ENCODE measurements at places on chromosomes 6 and 20.

DNA sequence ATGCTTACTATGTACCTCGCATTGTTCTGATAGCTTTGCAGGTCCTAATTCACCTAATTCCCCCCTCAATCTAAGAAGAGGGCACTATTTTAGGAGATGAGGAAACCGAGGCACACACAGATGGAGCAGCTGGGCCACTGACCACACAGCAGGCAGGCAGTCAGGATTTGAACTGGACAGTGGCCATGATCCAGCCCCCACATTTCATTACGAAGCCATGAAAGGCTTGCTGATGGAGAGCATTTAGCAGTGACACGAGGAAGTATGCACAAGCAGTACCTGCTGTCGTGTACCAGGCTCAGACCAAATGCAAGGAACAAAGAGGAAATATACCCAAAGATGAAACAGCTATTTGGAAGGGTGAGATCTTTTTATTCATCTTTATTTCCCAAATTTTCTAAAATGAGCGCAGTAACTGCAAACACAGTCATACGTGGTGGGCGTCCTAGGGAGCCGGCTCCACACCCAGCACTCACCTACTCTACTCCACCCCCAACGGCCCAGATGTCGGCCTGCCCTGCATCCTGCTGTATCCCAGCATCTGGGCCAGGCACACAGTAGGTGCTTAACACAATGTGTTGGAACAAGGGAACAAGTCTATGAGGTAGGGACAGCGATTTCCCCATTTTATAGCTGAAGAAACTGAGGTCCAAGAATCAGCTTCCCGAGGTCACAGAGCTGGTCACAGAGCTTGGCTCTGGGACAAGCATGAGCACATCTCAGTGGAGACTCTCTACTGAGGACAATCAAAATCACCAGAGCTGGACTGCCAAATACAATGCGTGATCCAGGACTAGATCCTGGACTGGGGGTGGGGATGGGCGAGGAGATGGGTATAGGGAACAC is 15.0 kb downstream of the PREX1 start:
- no peak for DNase-seq

DNA sequence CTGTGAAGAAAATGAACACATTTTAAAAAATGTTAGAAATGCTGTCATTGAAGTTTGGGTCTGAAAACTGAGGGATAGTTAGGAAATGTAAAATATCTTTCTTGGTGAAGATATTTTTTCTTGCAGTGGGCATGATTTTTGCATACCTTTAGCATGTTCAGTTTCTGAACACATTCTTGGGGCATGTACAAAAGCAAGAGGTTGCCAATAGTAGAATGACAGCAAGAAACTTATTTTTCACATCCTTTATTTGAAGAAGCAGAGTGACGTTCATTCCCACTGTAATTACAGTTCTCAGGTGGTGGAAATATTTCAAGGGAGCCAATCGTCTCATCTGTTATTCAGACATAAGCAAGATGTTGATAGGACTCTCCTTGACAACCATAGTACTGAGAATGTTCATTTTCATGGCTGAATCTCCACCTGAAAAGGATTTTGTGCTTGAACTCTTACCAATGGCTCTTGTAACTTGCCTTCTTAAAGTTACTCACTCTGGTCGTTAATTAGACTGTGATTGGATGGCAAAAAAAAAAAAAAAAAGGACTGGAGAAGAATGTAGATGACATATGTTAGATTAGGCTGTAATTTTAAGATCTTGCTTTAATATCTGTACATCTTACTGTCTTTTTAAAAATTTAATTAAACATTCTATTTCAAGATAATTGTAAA is 74.4 kb downstream of the DOK5 start:
- no peak for DNase-seq

GRCh38 chr20:23212464-23212995 is 126.4 kb upstream of the CD93 start:
- no peak for DNase-seq

GRCh38 chr6:168774381-168774780 is 333.4 kb downstream of the SMOC2 start:
- no peak for DNase-seq

DNA sequence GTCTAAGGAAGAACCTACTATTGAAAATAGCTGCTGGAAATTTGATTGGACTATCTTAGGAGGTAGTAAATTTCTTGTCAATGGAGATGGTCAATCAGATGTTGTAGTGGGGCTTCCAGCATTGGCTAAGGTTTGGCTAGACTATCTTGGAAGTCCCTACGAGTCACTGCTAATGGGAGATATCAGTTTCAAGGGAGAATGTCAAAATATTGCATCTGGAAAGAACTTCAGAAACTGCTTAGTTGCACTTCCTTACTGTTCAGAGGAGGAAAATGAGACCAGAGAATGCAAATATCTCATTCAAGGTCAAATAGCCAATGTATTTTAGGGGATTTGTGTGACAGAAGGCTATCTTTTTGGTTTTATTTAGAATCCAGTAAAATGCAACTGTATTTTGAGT is 53.5 kb upstream of the CCN2 start:
- no peak for DNase-seq

DNA sequence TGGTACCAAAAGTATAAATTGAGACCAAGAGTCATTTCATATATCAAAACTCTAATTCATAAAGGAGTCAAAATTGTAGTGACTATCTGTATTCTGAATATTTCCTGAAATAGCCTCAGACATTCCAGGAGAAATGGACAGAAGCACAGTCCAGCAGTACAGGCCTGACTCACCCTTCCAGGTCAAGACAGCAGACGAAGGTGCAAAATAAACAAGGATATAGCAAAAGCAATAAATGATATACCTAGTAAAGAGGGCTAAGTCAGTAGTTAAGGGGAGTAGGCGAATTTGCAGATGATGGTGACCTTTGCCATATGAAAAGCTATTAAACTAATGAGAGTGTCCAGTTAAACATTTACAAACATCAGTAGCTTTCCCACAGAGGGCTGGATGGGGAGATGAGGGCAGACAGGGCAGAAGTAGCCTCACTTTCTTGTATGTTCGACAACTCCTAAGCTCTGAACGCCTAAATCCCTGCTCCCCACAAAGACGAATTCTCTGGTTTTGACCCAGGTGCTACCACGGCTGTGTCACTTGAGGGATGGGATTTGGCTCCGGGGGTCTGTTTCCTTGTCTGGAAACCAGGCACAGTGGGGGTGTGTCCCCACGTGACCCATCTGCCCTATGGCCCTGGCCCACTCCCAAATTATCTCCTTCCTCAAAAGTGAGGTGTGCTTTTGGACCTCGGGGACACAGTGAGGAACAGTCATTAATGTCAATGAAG is 3.6 kb upstream of the SLC52A3 start:
- DNase-seq = no peak

GRCh38 chr6:123193298-123193697 is 197.3 kb downstream of the CLVS2 start:
- no peak for DNase-seq

GRCh38 chr20:37980876-37981275 is 52.4 kb downstream of the TTI1 start:
- DNase-seq = peak; percentile 66

DNA sequence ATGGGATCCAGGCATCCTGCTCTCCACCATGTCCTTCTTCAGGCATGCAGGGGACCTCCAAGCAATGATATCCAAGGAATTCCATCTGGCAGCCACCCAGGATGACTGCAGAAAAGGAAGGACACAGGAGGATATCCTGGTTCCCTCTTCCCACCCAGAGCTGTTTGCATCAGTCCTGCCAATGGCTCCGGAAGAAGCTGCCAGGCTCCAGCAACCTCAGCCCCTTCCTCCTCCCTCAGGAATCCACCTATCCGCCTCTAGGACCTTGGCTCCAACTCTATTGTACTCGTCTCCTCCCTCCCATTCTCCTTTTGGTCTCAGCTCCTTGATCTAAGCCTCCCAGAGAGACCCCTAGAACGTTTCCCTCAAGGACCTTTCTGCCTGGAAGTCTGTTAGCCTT is 733 bp upstream of the PSORS1C2 start:
- DNase-seq = peak; percentile 79

DNA sequence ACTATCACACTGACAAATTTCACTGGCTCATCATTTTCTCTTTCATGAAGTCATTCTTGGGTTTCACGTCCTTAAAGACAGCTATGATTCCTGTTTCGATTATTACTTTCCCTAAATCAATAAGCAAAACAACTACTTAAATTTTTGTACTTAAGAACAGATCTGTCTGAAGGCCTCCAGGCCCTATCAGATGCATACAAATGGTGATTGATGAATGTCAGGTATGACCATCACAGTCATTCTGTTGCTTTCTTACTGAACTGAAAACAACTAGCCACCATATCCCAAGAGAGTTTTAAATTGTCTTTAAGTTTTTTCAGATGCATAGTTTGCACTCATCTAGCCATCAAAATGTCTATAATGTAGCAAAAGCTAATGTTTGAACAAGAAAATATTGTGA is 20.9 kb upstream of the HTR1E start:
- DNase-seq = no peak

DNA sequence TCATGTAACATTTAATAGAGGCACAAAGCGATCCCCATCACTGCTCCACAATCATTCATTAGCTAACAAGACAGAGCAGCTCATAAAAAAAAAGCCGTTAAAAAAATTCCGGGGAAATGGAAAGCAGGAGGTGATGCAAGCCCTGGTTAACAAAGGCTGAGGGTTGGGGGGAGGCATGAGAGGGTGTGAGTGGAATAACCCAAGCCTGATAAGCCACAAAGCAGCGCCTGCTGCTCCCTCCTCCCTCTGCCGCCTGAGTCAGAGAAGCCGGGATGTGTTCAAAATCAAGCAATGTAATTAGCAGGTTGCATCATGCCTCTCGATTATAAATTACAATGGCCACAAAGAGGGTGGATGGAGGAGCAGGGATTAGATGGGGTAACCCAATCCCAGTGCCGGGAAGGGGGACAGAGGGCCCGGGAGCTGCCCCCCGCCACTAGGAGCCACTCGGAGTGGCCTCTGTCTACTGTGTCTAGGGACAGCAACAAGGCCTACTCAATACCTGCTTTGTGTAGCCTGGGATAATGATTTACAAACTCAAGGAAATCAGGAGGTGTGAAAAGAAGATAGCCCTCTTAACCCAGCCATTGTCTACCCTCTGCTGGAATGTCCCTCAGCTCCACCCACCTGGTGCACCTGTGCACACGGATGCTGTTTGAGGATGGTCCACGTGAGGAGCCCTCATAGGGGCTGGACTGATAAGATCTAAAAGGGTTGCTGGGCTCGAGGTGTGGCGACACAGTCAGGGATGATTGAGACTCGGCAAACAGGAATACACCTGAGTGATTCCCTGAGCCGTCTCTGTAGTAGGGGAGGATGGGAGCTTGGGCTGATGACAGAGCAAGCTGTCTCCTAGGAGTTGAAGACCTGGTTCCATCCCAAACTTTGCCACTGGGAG is 156.9 kb downstream of the VEGFA start:
- peak; percentile 85 for DNase-seq

DNA sequence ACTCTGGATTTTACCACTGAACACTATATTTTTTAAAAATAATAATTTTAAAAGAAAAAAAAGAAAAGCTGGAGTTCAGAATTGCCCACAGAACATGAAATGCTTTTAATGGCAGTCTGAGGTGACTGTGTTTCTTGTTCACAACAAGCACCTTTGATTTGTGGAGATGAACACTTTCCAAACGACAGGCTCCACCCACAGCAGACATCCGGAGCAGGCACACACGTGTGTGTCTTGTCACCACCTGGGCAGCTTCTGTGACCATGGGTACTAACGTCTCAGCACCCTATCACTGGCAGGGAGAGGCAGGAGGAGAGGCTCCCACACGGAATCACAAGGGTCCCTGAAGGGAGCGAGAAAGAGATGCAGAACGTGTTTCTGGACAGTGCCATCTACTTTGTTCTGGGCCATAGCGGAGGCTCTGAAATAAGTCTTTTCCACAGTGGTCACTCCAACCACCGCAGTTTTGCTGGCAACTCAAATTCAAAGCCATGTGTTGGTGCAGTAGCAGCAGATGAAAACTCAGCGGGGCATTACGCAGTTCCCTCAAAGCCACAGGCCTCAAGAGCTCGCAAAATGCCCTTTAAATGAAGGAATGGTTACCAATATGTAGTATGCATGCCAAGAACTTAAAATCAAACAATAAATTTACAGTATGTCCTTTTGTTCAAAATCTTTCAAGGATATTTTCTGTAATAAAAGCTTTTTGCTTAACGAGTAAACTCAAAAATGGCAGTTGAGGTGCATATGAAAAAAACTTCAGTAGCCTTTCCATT is 242.2 kb downstream of the FOXC1 start:
- DNase-seq = no peak

DNA sequence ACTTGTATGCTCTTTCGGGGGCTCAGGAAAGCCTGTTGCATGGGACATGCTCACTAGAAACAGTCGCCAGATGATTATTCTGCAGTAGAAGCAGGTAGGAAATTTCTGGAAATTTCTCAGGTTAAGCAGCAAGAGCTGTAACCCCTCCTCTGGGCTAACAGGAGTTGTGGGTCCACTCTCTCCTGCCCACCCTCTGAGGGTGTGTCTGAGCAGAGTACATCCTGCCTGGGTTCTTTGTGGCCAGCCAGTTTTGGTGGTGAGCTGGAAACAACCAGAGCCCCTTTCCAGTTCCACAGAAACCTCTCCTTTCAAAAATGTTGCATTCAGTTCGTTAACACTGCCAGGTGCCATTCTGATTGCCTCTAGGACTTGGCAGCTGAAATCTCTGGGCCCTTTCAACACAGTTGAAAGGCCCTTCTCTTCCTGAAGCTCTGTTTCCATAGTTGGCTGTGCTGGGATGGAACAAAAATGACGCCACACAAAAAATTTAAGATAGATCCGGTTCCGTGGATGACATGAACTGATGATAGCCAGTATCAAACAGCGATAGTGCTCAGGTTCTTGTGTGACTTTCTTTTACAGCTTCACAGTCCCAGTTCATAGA is 38.5 kb downstream of the PLCG1 start:
- DNase-seq = no peak

GRCh38 chr20:6692566-6693173 is 74.8 kb upstream of the BMP2 start:
- DNase-seq = no peak

- no peak for DNase-seq
Observed at GRCh38 chr20:58695084-58695722, 2.6 kb downstream of the NPEPL1 start.

DNA sequence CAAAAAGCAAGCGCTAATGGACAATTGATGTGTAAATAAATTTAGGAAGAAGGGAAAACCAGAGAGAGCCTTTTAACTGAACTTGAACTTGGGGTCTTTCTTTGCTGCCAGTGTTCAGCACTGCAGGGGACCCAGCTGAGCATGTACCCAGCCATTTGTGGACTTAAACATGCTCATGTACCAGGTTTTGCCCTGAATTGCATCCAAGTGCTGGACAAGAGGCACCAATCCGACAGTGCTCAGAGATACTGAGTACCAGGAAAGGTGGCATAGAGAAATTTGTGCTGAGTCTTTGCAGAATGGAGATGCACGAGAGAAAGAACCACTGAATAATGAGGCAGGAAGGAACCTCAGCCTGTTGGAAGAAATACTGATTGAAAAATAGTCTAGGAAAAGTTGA is 16.0 kb downstream of the AKAP12 start:
- no peak for DNase-seq

GRCh38 chr6:145627451-145627850 is 107.9 kb downstream of the EPM2A start:
- peak; percentile 2 for DNase-seq
